ENCODE measurements at places on chromosomes 3 and 15. TPM values are rescaled to one million over a fixed set of nuclear protein-coding genes. Genes with fewer than 3 reads are reported as not detected.

FRMD5 gene
- total RNA-seq = 0.94 TPM

C2CD4A gene
- not detected for total RNA-seq

PLA2G4B gene
- total RNA-seq = 9.9 TPM

GRCh38 chr15:33168444-33168843, 26.1 kb downstream of the FMN1 start:
- DNase-seq = no peak

GRCh38 chr15:101139986-101140696, 111.7 kb downstream of the CHSY1 start:
- DNase-seq = no peak

GRCh38 chr3:161199926-161200325, 21.2 kb upstream of the NMD3 start:
- no peak for DNase-seq

GRCh38 chr3:188207941-188208515, 54.1 kb downstream of the LPP start:
- DNase-seq = no peak

DNA sequence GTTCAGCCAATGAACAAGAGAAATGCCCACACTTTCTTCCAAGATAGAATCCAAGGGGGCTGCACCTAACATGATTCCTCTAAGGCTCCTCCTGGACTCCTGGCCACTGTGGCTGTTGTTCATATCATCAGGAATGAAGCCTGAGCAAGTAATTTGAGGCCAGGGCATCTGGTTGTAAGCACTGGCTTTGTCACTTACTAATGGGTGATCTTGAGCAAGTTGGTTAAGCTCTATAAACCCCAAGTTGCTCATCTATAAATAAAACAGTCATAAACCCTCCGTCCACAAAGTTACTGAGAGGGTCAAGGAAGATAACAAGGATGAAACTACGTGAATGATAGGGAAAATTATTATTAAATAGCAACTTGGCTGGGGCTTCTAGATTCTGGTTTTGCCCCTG, 58.3 kb downstream of the CDC25A start:
- no peak for DNase-seq

DNA sequence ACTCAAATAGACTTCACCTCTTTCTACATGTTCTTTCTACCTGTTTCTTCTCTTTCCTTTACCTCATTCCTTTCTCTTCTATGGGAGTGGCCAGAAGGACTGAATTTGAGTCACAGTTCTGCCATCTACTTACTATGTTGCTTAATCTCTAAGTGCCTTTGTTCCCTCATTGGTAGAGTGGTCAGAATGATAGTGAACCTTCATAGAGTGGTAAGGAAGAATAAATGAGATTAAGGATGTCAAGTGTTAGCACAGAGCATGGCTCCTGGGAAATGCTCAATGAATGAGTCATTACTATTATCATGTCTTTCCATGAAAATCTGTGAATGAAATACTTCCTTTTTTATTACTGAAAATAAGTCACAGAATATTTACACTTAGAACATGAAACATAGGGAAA, 17.5 kb downstream of the TMEM207 start:
- DNase-seq = no peak

DNA sequence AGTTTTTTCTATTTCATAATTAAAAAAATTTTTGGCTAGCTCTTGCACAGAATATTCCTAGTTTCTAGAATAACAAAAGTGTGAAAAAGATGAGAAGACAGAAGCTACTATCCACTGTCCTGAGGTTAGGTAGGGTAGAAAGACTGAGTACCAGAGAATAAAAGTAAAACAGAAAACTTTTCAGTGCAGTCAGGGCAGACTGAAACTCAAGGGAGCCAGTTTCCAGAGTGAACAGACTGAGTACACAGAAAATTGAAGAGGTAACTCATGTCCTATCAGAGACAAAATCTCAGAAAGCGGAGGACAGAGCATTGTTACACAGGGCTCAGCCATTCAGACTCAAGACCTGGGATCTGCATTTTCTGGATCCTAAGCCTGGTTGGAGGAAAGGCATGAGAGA, 8.8 kb upstream of the FBXO40 start:
- no peak for DNase-seq

GRCh38 chr3:138862924-138863775, 28.4 kb upstream of the PIK3CB start:
- peak; percentile 19 for DNase-seq

Measured in thyroid gland (tissue), 4 donors.